ENCODE measurements at places on chromosomes 7 and 10. TPM values are rescaled to one million over a fixed set of nuclear protein-coding genes. Genes with fewer than 3 reads are reported as not detected.

Gene TMEM130
- not detected for total RNA-seq

Gene ATRNL1
- total RNA-seq: 0.77 TPM

Gene TFR2
- 0.26 TPM for total RNA-seq

Gene PCGF6
- total RNA-seq: 9.2 TPM

Gene KLHDC10
- 25.0 TPM for total RNA-seq

Gene LIPN
- total RNA-seq: not detected

Gene TMEM225B
- total RNA-seq: 0.25 TPM

Gene ADRB1
- 7.2 TPM for total RNA-seq

Gene UBN2
- total RNA-seq: 2.8 TPM

Gene AKR1B15
- total RNA-seq: not detected

Gene NRP1
- 65.0 TPM for total RNA-seq

DNA sequence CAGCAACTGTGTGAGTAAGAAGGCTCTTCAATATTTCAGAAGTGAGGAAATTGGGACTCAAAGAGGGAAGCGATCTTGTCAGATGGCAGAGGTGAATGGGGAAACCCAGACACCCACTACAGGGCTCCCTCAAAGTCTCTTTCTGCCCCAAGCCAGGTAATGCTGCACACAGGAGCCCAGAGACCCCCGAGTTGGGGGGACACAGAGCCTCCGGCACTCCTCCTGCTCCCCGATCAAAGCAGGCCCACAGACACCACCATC lies 139.4 kb downstream of the TNS3 start:
- DNase-seq: no peak

- no peak for DNase-seq
Observed at GRCh38 chr10:44478040-44478439, 93.1 kb upstream of the CXCL12 start.

DNA sequence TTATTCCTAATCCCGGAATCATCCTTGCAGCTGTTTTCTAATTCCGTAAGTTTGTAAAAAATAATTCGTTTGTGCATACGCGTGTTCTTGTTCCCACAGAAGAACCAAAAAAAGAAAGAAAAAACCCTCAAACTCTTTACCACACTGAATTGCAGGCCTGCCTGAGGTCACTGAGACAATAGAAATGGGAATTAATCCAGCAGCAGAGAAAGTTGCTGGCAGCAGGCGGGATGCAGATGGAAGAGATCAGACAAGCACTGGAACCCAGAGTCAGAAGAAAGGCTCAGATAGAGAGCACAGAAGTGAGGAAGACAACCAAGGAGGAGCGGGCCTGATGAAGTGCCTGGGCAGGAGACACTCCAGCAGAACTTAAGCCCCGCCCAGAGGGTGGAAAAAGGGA lies 141.5 kb upstream of the VWC2 start:
- no peak for DNase-seq

DNA sequence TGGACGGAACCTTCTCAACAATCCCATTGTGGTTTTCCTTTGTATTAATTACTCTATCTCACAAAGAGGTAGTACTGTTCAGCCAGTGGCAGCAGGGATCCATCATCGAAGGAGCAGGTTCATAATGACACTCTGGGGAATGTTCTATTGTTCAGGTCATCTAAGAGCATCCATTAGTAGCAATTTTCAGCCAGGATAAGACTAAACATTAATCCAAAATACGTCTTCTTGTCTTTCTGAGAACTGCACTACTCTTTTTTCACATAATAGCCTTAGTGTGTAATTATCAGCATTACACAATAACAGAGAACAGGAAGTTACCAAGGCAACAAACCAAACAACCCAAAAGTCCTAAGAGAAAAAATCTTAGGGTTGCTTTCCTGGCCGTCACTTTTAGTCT lies 259.5 kb upstream of the VWC2 start:
- DNase-seq: no peak

GRCh38 chr7:137990251-137990941 lies 11.5 kb downstream of the CREB3L2 start:
- peak; percentile 60 for DNase-seq

DNA sequence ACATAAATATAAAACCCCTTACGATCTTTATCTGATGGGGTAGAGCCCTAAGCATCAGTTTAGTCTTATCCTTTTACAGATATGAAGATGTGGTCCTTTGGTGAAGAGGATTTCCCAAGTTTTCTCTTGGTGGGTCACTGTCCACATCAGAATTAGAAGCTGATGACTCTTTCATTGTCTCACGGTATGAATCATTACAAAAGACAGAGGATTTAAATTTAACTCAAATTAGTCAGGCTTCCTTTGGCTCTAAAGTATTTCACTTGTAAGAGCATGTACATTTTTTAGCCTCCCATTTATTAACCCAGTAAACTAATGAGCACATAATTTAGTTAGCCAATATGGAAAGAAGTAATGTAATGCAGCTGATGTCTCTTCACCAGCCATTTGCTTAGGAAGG lies 49.9 kb upstream of the TMEM26 start:
- no peak for DNase-seq

- DNase-seq: no peak
Observed at GRCh38 chr10:76560338-76560737, 1077.3 kb downstream of the KCNMA1 start.

GRCh38 chr10:110643653-110644597 lies at the start of gene RBM20:
Gene RBM20 (plus strand): TSS chr10:110644336. CDS start chr10:110644455, 119 bp downstream.
- DNase-seq: peak; percentile 21

DNA sequence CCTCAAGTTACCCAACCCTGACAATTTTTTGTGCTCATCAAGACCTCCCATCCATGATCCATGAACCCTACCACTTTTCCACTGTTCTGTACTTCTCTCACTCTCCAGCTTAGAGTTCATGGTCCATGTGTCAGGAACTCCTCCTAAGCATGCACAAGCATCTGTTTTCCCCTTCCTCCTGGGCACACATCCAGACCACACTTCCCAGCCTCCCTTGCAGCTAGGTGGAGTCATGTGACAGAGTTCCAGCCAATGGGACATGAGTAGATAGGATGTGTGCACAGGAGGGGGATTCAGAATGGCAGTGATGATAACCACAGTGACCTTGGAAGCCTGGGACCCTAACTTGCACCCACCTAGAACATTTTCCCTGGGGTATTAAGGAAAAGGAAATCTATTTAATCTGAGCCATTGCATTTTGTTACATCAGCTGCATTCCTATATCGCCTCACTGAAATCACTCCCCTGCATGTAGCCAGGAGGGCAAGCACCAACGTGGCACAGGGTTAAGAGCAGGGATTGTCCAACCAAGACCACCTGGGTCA lies 9.6 kb upstream of the FRMPD2 start:
- DNase-seq: no peak

GRCh38 chr10:104809288-104810090 lies 168.4 kb downstream of the SORCS3 start:
- no peak for DNase-seq

- DNase-seq: no peak
Observed at GRCh38 chr10:15859509-15859905, 800 bp downstream of the MINDY3 start.

DNA sequence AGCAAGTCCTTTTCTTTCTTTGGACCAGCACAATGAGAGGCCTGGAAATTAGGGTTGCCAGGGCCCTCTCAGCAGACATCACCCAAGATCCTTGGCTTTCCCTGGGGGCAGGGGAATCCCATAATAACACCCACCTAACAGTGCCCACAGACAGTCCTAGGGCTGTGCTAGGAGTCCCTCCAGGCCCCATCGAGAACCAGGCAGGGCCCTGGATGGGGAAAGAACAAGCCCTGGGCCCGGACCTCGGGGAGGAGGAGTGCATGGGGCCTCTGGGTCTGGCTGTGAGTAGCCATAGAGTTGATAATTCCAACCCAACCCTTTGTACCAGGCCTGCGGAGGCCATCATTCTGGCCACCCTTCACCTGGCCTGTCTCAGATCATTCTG lies 201.2 kb upstream of the ZMIZ1 start:
- no peak for DNase-seq

- no peak for DNase-seq
Observed at GRCh38 chr10:129790715-129791446, 173.2 kb downstream of the EBF3 start.

DNA sequence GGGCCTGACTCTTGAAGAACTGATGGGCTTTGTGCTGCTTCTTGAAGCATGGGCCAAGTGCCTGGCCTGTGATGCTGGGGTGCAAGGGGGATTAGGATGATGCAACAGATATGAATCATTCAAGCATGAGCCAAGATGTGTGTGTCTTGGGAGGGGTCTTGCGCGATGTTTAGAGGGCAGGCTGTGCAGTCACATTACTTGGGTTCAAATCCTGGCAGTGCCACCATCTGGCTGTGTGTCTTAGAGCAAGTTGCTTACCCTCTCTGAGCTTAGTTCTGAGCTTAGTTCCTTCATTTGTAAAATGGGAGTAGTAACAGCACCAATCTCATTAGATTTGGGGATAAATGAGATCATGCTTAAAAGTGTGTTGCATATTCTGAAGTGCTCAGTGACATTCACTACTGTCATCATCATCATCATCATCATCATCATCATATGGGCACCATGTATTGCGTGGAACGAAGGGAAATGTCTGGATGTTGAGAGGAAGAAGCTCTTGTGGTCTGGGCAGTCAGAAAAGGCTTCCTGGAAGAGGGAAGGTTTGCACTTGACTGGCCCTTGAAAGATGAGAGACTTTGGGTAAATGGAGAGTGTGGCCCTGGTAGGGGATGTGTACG lies 9.3 kb downstream of the UNC5B start:
- no peak for DNase-seq

- DNase-seq: no peak
Observed at GRCh38 chr7:95357623-95358022, 33.3 kb upstream of the PON1 start.

DNA sequence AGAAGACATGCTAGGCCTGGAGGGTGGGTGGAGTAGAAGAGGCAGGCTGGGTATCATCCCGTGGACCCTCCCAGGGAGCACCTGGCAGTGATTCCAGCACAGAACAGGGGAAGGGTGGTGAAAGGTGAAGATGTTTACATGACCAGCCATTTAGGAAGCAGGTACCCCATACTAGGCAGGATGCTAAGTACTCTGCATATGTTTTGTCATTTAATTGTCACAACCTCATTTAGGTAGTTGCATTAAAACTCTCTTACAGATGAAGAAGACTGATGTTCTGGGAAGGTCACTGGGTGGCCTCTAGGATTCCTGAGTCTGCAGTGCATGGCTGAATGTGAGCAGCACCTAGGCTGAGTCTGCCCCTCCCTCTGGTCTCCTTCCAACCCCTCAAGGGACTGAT lies 15.2 kb downstream of the ITPRIP start:
- no peak for DNase-seq

GRCh38 chr10:110305767-110306451 lies 1.2 kb upstream of the SMNDC1 start:
- DNase-seq: peak; percentile 88

- no peak for DNase-seq
Observed at GRCh38 chr7:157690058-157690832, 353.4 kb downstream of the DNAJB6 start.
